ENCODE measurements at places on chromosomes 4 and X.

- DNase-seq = no peak
Observed at GRCh38 chr4:48212165-48212564, 57.5 kb downstream of the TEC start.

GRCh38 chr4:2390784-2391421 lies 27.5 kb downstream of the ZFYVE28 start:
- DNase-seq = no peak

- DNase-seq = no peak
Observed at GRCh38 chr4:125728568-125728967, 413.8 kb downstream of the FAT4 start.

- no peak for DNase-seq
Observed at GRCh38 chrX:144637731-144638130, 609.6 kb upstream of the SPANXN1 start.

- no peak for DNase-seq
Observed at GRCh38 chr4:182819751-182820150, 97.4 kb downstream of the DCTD start.

DNA sequence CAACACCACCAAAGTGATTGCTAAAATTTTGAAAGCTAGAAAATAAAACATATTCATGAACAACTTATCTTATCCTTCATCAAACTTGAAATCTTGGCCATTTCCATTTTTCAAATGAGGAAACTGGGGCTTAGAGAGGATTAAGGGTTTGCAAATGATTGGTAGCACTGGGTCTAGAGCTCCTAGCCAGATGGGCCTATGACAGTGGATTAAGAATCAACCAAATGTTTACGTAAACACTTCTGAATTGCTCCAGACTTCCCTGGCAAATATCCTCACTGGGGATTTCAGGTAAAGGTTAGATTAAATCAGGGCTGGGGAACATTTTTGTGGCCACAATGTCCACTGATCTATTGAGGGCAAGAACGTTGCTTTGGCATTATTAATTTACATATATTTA lies 241.2 kb downstream of the ANK2 start:
- DNase-seq = no peak

- DNase-seq = no peak
Observed at GRCh38 chr4:180336494-180337090, 1906.6 kb upstream of the TENM3 start.

GRCh38 chr4:37747772-37748330 lies 61.7 kb upstream of the RELL1 start:
- no peak for DNase-seq

DNA sequence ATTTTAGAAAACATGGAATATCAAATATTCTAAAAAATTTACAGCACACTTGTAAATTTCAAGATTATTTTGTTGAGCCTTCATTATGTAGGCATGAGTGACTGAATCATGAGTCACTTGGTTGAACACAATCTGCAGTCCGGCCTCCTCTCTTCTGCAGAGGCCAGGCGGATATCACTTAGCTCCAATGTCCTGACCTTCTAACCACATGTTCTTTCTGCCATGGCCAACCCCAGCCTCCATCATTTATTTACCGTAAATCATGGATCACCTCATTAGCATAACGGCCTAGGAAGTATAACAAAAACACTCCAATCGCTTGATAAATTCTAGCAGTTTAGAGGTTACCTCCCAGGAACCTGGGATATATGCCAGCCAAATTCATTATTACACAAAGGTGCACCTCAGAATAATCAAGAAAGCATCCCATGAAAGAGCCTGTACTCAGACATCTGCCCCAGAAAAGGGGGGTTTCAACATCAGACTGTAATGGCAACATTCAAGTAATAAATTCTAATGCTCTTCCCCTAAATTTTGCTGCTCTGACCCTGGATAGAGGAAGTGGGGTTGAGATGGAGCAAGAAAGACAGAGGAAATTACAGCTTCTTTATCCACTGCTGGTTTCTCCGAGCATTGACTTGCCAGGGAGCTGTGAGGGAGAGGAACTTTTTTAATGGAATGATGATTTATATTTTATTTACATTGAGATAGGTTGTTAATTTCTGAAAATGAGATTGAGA lies 2153.6 kb upstream of the AGA start:
- DNase-seq = no peak

DNA sequence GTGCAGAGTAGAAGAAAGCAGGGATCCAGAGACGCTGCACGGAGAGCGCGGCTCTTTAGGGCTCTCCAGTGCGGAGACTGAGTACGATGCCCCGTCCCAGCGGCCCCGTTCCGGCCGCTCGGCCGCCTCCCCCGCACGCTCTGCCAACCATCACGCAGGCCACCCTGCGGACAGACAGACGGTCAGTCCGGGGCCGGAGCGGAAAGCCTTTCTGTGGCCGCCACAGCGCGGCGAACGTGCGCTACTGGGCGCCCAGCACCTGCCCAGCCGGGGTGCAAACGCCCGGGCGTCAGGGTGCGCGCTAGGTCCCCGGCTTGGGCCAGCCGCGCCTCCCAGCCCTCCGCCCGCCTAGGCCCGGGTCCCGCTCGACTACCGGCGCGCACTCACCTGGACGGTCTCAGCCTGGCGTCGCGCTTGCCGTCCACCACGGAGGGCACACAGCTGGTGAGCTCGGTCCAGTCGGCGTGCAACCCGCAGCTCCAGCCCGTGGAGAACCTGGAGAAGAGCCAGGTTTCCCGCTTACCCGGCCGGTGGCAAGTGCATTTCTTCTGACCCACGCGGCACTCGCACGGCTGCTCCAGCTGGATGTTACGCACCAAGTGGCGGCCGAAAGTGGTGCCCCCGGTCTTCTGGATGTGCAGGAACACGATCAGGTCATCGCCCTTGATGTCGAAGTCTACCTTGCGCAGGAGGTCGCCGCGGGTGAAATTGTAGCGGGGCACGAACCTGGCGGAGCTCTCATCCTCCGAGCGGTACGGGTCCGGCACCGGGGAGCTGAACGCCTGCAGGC lies 1.8 kb downstream of the HS6ST2 start:
- DNase-seq = no peak

GRCh38 chr4:36757580-36758311 lies 476.3 kb downstream of the DTHD1 start:
- DNase-seq = no peak

DNA sequence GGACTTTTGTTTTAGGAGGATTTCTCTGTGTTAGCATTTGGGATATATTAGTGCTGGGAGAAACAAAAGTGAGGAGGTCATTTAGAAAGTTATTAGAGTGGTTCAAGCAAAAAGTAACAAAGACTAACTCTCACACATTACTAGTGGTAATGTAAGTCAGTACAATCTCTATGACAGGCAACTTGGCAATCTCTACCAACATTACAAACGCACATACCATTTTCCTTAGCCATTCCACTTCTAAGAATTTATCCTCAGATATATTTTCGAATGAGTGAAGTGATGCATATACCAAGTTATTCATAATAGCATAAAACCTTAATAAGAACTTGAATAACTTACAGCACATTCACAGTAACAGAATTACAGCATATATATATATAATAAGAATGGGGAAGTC lies 146.2 kb downstream of the PRSS12 start:
- no peak for DNase-seq

DNA sequence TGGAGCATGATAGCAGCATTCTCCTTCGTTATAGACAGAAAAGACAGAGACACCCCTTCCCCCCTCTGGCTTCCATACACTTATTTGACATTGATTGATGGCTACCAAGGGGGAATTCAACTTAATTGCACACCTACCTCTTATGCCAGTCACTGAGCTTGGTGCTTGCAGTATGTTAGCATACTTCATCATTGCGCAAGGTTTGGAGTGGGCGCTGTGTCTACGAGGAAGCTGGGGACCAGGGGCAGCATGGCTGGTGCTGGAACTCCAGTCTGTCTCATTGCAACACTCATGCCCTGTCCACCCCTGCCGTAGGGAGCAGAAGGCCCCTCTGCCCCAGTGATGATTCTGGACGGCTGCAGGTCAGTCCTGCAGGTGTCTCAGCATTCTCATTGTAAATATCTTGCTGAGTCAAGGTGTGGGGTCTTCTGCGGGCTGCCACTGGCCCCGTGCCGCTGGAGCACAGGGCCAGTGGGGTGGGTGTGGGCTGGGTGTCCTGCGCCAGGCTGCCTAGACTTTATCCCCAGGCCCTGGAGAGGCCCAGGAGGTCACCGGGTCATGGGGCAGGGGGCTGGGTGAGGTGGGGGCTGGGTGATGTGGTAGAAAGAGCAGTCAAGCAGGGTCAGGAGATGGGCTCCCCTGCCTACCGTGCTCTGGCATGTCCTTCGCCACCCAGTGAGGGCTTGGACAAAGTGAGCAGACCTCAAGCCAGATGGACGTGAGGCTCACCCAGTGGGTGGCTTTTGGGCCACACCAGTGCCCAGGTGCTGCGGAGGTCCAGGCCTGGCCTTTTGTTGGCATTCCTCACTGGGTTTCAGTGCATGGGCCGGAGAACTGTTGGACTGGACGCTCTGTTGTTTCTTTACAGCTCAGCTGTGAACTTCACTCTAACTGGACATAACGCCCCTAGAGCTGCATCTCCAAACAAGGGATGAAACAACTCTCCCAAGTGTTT lies 85.5 kb downstream of the PSAPL1 start:
- no peak for DNase-seq

DNA sequence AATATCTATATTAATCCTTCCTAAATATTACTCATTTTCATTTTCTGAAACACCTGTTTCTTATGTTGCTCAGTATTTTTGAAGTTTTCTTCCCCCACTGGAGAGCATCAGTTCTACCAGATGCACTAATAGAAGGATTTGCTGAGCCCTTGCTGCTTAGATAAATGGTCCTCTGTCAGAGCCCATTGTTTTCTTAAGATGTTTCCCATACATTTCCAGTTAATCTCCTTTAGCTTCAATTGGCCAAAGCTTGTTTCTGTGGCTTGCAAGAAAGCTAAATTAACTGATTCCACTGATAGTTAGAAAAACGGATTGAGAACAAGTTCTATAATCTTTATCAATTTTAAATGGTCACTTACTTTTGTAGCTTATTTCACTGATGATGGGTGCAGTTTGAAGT lies 1425.5 kb downstream of the PCDH18 start:
- DNase-seq = no peak

DNA sequence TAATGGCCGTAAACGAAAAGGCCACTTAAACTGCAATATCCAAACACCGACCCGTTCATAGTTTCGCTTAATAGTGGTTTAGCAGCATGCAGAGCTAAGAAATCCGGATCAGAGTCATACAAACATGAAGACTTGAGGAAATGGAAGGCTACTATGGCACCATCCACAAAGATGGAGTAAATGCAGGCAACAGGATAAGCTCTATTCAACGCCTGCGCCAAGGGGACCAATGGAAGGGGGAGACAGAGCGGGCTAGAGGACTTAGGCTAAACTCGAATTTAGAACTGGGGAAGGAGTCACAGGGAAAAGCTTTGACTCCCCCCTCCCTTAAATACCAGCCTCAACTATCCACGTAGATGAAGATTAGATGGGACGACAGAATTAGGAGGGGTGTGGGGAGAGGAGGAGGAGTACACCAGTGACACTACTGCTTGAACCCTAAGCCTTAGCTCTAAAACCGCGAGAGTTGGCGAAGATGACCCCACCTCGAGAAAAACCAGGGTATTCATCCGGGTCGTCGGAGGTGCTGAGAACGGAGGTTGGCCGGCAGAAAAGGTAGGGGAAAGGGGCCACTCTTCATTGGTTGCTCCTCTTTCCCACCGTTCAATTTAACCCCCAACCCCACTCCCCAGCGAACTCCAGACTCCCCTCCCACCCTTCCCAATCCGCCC lies 3.5 kb downstream of the HUWE1 start:
- DNase-seq = no peak

DNA sequence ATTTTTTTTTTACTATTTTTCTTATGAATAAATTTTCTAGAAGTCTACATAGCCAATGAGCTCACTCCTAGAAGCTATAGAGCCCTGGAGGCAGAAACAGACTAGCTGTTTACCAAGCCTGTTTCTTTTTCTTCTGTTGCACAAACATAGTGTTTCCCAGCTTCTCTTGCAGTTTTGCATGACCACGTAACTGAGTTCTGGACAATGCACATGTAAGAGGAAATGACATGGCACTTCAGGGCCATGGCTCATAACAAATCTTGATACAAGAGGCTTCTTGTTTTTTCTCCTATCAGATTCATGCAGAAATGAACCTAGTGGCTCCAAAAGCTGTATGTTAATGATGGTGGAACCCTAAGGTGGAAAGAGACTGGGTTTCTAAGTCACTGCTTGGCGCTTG lies 127.4 kb downstream of the ZNF330 start:
- DNase-seq = no peak

DNA sequence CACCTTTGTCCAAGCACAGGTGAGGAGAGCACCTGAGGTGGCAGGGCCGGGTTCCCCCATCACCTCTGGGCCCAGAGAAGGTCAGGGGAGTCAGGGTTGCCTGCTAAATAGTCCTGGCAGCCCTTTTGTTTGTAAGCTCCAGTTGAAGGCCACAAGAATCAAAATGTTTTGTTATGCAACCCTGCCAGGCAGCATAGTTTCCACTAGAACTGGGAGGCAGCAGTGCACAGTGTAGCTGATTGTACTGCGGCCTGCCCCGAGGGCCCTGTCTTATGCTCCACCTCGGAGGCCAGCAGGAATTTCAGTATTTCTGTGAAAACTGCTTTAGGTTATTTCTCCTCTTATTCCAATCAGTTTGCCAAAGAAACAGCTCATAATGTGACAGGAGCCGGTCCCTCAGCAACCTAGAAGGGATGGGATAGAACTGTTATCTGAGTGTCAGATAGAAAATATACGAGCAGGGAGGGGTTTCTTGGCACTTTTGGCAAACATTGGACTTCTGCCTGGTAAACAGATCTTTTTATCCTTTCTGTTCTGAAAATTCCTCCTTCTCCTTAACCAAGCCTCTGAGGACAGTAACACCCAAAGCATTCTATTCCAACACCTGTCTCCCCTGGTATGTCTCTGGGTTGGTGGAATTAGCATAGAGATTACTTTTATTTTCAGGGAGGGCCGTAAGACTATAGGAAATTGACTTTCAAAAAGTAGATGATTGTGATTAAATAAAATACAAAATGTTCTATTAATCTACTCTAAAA lies 93.6 kb downstream of the LNX1 start:
- no peak for DNase-seq
